ENCODE measurements at places on chromosomes 7 and 10.

GRCh38 chr7:17477182-17477581 lies 178.7 kb downstream of the AHR start:
- no peak for DNase-seq

DNA sequence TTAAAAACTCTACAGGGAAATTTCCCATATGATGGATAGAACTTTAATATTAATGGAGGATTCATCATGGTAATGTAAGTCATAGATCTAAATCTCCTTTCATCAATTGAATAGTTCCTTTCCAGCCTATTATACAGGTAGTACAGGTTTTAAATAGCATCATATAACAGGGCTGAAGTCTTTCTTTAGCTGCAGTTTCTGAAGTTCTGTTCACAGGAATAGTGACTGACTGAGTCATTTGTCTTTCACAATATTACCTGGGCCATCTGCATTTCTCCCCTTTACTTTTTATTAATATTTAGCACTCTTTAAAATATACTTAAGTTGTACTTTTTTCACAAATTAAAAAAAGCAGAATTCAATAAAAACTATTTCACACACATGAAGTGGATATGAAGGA lies 12.6 kb upstream of the NPVF start:
- DNase-seq, result no peak

- no peak for DNase-seq
Measured at GRCh38 chr10:110501142-110501937, 3.6 kb downstream of the DUSP5 start.

DNA sequence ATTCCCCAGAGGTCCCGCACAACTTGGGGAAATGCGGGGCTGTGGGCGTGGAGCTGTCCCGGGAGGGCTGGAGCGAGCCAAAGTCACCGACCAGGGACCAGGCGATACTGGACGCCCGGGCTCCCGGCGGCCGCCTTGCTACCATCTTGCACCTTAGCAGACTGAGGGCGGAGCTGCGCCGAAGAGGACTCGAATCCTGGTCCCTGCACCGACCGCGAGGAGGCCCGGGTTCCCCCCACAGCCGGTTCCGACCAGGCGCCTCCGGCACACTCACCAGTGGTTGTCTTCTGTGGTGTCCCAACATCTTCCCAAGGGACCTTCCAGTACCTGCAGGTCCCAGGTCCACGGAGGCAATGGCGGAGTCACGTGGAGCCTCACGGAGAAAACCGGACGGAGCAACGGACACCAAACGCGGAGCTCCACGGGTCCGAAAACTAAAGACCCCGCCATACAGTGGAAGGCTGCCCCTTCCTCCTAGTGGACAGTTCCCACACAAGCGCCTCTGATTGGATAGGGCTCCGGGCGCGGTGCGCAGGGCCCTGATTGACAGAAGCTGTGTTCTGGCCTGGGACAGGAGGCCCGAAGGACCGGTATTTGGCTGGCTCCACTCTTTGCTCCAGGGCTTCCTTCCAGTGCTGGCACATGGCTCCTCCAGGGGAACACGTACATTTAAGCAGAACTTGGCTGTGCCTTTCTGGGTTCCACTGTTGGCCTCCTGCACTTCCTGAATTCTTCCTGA lies 124.6 kb upstream of the ZNF479 start:
- no peak for DNase-seq

- no peak for DNase-seq
Measured at GRCh38 chr10:100858747-100859483, 53.8 kb upstream of the SLF2 start.

DNA sequence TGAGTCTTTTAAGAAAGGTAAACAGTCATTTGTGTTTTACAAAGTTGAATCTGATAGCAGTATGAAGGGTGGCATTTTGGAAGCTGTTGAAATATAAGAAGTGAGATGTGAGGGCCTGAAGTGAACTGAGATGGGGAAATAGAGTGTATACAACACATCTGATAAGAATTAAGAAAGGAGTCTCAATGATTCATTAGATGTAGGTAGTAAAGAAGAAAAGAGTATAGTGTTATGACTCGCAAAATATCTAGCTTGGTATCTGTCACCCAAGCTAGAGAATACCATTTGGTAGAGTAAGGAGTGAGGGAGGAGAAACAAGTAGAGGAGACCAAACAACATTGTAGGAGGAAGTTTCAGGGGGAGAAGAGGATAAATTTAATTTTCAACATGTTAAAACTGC lies 5.3 kb downstream of the PTPN12 start:
- no peak for DNase-seq

DNA sequence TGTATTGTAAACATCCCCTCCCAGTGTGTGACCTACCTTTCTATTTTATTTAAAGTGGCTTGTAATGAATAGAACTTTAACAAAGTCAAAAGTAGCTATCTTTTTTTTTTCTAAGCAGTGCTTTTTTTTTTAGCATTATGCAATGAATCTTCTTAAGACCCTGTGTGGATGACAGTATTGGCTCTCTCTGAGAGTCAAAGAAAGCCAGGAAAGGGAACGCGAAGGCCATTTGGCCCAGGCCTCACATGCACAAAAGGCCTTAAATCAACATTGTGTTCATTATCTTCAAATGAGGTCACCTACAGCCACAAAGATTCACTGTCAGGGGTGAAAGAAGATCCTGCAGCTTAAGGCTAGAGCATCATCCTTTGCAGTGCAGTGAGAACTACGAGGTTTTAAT lies 721.5 kb downstream of the GRID1 start:
- no peak for DNase-seq

Data from cerebellar nuclear complex (tissue), 1 donor.